Stimulated activated CD4-positive, alpha-beta T cell treated with anti-CD3 and anti-CD28 coated beads, TNF-alpha, amount 100 ng/mL, for 24 hours (primary cell): ENCODE measurements at places on chromosomes 12 and 14.

DNA sequence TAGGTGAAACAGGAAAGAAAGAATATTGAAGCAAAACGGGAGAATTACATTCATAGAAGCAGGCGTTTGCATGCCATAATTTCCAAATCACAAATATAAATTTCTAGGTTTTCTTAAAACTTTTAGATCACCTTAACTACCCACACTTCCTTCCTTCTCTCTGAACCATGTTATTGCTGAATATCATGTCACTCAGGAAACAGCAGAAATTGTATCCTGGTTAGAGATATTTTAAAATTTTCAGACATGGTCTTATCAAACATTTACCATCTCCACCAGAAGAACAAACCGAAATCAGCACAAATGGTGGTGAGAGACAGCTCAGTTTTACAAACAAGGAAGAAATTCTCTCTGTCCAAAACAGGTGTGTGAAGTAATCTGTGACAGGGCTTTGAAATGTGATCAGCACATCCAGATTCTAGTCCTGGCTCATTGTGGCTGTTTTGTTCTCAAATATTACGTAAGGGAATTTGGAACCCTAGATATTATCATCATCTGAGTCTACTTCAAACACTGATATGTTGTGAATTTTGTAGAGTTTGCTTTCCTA, 16.3 kb downstream of the TESPA1 start:
- DNase-seq: no peak

DNA sequence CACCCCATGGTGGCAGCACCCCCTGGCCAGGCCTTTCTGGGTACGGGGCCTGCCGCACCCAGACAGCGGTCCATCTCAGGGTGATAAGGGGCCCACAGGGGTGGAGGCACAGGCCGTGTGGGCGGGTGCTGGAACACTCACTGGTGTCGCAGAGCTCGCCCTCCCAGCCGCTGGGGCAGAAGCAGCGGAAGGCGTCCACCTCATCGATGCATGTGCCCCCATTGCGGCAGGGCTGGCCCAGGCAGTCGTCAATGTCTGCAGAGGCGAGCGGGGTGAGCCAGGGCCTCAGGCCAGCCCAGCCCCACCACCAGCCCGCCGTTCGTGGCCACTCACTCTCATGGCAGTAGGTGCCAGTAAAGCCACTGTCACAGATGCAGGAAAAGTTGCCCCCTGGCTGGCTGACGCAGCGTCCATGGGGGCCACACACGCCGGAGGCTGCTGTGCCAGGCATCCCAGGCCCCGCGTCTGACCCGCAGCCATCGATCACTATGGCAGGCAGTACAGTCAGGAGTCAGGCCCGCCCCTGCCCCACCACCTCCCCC, 19.9 kb downstream of the JAG2 start:
- DNase-seq: no peak

DNA sequence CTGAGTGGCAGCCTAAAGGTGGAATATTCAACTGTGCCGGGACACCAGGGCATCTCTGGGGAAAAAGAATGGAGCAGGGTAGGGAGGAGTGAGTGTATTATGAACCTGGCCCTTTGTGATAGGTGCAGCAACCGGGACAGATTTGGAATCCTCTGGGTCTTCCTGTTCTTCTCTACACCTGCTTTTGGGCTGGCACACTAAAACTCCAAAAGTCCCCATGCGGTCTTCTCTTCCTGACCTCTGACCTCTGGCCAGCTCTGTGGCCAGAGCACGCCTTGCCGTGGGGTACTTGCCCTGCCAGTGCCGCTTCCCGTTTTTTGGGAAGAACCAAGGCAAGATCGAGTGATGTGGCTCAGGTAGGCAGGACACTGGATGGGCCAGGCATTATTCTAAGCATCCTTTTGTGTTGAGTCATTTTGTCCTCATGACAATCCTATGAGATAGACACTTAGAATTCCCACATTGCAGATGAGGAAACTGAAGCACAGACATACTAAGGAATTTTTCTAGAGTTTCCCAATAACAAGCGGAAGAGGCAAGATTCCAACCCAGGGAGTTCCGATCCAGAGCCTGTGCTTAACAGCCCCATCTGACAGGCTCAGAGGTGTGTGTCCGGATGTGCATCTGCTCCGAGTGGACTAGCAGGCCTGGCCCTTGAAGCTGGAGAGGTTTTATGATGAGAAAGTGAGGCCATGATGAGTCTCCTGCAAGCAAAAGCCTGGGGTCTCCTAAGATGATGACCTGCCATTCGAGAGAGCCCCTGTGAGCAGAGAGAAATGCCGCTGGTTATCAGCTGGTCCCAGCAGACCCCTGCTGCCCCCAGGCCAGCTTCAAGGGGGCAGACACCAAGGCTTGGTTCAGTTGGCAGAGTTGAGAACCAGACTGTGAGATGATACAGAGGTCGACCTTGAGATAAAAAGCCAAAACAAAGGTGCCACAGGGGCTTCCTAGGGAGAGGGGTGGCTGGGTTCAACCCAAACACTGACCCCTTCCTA, 67.9 kb upstream of the ESRRB start:
- no peak for DNase-seq

GRCh38 chr14:53376064-53376463, 222.9 kb upstream of the DDHD1 start:
- no peak for DNase-seq

DNA sequence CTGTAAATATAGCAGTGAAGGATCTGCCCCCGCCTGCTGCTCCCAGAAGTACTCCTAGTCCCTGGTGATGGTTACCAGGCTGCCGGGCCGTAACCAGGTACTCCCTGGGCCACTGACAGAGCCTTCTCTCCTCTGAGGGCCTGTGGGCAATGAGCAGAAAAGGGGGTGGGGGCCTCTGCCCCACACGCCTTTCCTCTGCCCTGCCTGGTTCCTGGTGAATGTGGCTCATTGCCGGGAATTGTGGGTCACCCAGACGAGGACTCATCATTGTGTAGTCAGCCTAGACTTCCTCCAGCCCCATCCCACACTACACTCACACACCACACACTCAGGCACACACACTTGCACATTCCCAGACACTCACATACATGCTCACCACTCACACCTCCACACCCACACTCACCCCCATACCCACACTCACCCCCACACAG, 35.7 kb upstream of the ACTN1 start:
- no peak for DNase-seq

GRCh38 chr14:94880876-94881275, 111.0 kb upstream of the GSC start:
- no peak for DNase-seq

- DNase-seq: no peak
Observed at GRCh38 chr12:62785941-62786559, 148.9 kb downstream of the PPM1H start.

DNA sequence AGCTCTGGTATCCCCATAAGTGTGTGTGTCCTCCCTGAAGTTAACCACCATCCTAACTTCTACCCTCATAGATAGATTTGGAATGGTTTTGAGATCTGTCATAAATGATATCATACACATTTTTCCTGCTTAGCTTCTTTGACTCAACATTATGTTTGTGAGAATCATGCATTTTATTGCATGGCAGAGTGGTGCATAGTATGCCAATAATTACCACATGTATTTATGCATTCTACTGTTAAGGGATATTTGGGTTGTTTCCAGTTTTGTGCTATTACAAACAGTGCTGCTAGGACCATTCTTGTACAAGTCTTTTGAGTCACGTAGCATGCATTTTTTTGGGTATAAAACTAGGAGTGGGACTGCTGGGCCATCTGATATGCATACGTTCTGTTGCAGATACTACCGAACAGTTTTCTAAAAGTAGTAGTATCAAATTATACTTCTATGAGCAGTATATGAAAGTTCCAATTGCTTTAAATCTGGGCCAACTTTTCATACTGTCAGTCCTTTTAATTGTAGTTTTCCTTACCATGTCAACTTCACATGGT, 13.4 kb downstream of the GRIP1 start:
- DNase-seq: no peak

GRCh38 chr12:15163030-15163976, 57.9 kb downstream of the RERG start:
- no peak for DNase-seq

DNA sequence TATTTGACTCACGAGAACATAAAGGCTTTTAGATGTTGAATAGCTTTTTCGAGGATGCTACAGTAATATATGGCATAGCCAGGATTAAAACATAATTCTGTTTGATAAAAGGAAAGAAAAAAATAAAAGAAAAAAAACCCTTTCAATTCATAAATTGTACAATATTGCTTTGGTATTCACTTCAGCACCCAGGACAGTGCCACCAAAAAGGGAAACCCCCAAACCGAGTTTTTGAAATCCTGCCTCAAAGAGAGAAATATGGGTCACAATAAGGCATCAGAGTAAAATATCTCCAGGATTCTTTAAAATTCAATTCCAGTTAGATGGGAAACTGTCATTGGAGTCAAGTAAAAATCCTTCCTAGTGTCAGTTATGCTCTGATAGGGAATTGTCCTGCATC, 551.2 kb upstream of the SEL1L start:
- DNase-seq: no peak

GRCh38 chr12:117830471-117830870, 138.3 kb downstream of the KSR2 start:
- DNase-seq: no peak

GRCh38 chr14:63266106-63266505, 52.6 kb downstream of the GPHB5 start:
- DNase-seq: no peak

DNA sequence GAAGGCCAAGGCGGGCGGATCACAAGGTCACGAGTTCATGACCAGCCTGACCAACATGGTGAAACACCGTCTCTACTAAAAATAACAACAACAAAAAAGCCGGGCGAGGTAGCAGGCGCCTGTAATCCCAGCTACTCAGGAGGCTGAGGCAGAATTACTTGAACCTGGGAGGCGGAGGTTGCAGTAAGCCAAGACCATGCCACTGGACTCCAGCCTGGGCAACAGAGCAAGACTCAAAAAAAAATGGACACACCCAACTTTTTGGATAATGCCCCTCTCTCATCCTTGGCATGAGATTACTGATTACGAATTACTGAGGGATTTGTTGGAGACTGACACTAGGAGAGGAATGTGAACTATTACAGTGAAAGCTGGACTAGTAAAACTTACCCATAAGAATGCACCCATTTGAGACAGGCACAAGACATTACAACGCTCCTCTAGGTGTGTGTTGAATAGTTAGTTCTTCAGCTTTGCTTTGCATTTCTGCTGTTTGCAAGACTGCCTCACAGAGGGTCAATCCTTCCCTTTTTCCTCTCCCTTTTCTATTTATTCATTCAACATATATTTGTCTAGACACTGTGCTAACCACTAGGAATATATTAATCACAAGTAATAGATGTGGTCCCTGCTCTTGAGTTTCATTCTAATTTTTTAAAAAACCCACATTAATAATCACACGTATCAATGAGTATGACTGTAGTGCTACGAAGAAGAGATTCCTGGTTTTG, 46.0 kb upstream of the OR5AU1 start:
- no peak for DNase-seq

GRCh38 chr14:48598458-48598857, 923.1 kb upstream of the MDGA2 start:
- no peak for DNase-seq

GRCh38 chr14:76806446-76806845, 6.2 kb downstream of the ANGEL1 start:
- no peak for DNase-seq

DNA sequence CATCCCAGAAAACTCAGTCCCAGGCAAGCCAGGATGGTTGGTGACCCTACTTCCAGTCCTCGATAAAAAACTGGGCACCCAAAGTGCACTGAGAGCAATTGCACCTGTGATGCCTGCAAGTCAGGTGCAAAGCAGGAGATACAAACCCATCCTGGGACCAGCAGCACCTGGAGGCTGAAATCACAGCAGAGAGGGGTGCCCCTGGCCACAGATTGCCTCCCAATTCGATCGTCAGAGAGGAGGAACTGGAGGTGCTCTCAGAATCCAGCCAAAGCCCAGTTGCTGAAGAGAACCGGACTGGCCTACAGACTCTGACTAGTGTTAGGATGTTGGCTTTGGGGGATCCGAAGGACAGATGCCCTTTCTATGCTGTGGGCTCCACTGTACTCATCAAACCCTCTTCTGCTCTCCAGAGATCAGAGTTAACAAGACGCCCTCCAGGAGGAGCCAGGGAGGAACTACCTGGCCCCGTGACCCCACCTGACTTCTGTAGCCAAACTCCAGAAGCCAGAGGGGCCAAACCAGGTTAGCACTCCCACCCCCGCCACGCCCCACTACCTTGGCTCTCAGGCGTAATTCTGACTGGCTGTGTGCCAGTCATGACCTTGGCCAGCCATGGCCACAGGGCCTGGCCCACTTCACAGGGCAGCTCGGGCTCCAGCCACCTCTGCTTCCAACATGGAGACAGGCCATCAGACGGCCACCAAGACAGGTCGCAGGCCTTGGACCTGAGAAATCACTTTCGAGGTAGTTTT, 284.5 kb upstream of the RTL1 start:
- DNase-seq: no peak

DNA sequence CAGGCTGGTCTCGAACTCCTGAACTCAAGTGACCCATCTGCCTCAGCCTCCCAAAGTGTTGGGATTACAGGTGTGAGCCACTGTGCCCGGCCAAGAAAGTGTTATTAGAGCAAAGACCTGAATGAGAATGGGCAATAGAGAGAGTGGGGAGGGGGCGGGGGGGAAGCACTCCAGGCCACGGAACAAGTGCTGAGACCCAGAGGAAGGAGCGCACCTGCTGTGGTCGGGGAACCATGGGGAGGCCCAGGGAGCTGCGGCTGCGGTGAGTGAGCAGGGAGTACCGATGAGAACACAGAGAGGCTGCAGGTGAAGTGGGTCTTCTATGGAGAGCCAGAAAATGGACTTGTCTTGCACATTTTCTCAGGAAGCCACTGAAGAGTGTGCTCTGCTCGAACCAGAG, 10.8 kb downstream of the SMIM41 start:
- no peak for DNase-seq

DNA sequence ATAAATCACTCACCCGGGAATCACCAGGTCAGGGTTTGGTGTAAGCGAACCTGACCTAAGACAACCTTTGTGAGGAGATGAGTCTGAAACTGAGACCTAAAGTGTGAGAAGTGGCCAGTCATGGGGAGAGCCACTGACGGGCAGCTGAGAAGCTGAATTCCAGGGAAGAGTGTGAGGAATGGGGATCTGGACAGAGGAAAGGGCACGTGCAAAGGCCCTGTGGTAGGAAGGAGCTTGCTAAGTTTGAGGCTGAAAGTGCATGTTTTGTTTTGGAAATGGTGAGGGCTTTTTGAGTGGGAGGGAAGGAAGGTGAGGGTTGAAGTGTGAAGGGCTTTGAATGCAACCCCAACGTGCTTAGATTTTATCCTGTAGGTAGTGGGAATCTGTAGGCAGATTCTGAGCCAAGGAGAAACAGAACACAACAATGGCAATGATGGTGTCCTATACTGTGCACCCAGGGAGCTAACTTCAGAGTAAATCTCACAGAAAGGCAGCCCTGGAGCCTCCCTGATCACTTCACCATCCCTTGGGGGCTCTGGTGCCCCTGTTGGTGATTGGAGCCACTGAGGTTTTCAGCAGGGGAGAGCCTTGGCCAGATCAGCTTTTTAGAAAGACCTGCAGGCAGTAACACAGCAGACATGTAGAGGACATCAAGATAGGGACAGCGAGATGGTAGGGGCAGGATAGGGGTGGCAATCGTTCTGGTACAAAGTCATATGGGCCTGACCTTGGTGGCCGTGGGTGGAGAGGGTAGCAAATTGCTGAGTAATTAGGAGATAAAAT, 37.5 kb upstream of the CHGA start:
- no peak for DNase-seq
